ENCODE measurements at places on chromosomes 11 and 22.
A peak's percentile ranks its signal among the peaks of the same experiment; 100 is the strongest.

GRCh38 chr11:128610721-128611617 is 23.6 kb upstream of the ETS1 start:
- no peak for DNase-seq

GRCh38 chr11:63945477-63946163 is 6.8 kb downstream of the NAA40 start:
- peak; percentile 78 for DNase-seq

DNA sequence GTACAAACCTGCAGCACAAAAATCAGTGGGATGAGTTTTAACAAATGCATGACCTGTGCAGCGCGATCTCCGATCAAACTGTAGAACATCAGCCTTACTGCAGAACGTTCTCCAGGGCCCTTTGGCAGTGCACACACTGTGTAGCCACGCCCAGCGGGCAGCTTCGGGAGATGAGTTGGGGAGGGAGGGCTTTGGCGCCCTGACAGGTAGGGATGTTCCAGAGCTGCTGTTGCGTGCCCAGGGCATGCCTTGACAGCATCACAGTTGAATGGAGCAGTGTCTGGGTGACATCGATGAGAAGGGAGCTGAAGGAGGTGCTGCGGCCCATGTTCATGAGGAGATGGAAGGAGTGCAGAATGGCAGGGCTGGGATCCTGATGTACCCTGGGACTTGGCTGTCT is 80.2 kb downstream of the TBC1D22A start:
- no peak for DNase-seq

DNA sequence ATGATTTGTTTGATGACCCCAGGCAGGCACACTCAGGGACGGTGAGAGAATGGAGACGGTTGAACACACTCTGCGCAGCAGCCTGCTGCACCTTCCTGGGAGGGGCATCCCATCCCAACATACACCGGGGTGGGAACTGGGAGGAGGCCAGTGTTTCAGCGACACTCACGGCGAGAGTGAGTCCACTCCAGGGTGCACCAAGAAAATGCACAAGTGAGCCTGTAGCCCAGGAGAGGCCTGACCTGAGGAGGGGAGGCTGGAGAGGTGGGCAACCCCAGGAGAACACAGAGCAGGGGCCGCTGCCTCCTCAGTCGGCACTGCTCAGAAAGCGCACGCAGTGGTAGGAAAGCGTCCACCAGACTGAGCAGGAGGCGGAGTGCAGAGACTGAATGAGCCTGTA is 54.5 kb downstream of the IGF2 start:
- DNase-seq, result no peak
